8988T (cell line): ENCODE measurements at places on chromosomes 16 and 17.

GRCh38 chr16:83906683-83907082 lies 7.8 kb downstream of the MLYCD start:
- no peak for DNase-seq

- no peak for DNase-seq
Measured at GRCh38 chr16:57947261-57947660, 23.7 kb downstream of the CNGB1 start.

- no peak for DNase-seq
Measured at GRCh38 chr16:13254998-13255614, 353.7 kb downstream of the SHISA9 start.

- no peak for DNase-seq
Measured at GRCh38 chr17:76138896-76139752, 1.9 kb downstream of the FOXJ1 start.

GRCh38 chr16:30185683-30186421 lies 2.5 kb downstream of the CORO1A start:
- no peak for DNase-seq

DNA sequence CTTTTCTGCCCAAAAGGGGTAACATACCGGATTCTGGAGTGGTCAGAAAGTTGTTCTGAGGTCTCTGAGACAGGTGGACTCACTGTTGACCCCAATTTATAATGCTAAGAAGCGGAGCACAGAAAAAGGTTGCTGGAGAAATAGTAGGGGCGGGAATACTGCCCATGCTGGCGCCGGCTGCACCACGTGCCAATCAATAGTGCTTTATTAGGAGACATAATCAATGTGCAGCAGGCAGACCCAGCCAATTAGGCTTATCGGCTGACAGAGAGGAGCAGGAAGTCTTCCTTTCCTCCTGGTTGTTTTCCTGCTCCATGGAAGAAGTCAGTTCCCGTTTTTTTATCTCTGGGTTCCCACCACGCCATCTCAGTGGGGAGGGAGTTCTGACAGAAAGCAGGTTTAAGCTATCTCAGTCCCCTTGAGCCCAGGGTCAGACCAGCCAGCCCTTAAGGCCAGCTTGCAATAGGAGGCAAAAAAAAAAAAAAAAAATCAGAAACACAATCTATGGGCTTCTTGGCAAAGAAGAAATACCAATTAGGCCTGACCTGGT lies 68.2 kb upstream of the IRX6 start:
- no peak for DNase-seq

DNA sequence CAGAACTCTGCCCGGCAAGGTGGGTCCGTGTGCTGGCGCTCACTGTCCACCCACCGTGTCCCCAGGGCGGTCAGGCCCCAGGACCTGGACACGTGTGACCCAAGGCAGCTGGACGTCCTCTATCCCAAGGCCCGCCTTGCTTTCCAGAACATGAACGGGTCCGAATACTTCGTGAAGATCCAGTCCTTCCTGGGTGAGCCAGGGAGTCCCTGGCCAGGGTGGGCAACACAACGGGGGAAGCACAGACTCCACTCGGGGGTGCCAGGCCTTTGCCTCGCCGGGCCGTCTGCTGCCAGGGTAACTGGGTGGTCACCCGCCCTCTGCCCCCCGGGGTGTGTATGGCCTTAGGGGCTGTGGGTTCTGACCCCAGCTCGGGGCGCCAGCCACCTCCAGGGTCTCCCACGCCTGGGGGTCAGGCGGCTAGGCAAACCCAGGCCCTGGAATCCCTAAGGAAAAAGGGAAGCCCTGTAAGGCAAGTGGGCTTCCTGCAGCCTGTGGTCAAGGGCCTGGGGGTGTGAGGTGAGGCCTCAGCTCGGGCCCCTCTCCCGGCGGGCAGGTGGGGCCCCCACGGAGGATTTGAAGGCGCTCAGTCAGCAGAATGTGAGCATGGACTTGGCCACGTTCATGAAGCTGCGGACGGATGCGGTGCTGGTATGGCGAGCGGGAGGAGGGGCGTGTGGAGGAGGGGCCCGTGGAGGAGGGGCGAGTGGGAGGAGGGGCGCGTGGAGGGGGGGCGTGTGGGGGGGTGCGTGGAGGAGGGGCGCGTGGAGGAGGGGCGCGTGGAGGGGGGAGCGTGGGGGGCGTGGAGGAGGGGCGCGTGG lies 6.5 kb downstream of the MSLN start:
- no peak for DNase-seq
